ENCODE measurements at places on chromosomes 7 and 10.

GRCh38 chr10:52652431-52653262 is 119.9 kb downstream of the MBL2 start:
- DNase-seq, result no peak

DNA sequence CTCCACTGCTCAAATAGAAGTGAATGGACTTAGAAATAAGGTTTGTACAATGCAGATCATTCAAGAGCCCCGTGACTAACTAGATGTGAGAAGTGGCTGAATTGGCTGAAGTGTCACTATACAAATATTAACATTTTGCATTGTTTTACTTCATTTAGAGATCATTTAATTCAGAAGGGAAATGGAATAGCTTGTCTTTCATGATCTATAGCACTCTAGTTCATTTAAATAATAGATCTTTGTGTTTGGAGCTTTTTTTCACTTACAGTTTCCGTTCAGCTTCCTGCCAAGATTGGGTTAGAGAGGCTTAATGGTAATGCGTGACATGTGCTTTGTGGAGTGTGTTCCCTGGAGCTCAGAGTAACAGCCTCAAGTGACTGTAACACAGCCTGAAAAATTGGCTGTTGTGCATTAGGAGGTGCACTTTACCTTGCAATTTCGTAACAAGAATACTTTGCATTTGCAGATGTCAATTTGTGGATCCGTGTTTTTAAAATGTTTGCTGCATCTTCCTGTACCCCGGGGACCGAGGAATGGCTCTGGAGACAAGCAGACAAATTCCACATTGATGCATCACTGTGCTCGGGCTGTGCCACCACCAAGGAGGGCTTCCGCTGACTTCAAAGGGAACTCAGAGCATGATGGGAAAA is 170.3 kb downstream of the NRP1 start:
- DNase-seq, result no peak

- DNase-seq, result no peak
Observed at GRCh38 chr7:41574377-41574776, 128.5 kb downstream of the INHBA start.

GRCh38 chr7:4020086-4020485 is 662.0 kb upstream of the FOXK1 start:
- no peak for DNase-seq

DNA sequence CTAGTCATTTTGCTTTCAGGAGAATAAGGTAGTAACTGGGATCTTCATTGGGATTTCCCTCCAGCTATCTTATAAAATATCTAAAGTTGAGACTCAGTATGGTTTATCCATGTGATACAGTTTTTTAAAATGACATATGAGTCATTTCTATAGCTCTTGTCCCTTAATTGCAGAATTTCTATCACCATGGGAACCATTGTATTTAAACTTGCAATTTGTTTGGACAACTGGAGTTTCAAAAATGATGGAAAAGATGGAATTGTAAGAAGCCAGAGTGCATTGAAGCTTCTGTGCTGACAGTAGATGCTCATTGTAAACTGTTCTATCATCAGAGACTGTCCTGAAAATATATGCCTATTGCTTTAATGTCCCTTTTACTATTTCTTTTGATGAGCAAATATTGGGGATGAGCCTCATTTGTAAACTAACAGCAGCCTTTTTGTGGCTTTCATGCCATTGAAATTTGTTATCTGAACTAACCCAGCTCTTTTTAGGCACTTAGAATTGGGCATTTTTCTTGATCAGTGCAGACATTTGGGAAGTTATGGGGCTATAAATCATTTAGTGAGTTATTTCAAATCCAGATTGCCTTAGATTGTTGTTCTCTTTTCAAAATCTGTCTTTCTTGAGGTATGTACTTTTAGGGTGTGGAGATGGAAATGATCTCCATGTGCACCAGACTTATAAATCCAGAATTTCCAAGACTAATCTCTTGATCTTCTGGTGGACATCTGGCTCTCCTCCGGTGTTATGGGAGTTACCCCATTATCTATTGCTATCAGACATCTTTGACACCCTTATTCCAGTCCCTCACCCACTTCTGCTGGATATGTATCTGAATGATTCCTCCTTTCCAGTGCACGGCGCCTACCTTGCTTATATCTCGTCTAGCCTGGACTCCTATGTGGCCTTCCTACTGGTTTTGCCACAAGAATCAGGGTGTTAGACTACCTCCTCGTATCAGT is 159.0 kb downstream of the SND1 start:
- DNase-seq, result no peak

DNA sequence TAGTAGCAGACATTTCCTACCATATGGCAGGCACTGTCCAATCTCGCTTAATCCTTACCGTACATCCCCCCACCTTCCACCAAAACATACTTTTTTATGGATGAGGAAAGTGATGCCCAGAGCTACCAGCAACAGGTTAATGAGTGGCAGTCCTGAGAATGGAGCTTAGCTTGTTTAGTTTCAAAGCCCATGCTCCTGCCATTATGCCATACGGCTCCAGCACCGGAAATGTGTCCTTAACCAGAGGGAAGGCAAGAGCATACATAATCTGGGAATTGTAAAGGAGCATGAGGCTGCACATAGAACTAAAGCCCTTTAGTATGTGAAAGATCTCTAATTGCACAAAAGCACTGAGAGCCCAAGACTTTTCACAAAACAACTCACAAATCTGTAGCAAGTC is 155.9 kb upstream of the PHYHIPL start:
- no peak for DNase-seq

Data from activated naive CD4-positive, alpha-beta T cell (primary cell).